Osteocyte (in vitro differentiated cells): ENCODE measurements at places on chromosomes 6 and 20.

DNA sequence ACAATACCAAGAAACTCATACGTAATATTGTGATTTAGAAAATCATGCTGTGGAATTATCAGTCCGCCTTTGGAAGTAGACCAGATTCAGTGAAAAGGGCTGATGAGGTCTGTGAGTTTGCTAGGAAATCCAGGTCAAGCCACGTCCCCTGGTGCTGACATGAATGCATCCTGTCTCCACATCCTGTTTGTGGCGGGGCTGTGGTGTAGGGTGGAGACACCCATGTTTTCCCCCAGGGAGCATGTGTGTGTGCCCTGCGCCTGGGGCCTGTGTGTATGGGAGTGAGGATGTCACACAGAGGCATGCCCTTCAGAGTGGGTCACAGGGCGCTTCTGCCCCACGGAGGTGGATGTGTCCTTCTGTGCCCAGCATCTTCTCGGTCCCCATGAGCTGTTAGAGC, 109.1 kb downstream of the SASH1 start:
- no peak for DNase-seq

- no peak for DNase-seq
These were observed 28.8 kb upstream of the CCDC167 start for GRCh38 chr6:37528541-37528940.

GRCh38 chr6:123829302-123829953, 25.8 kb downstream of the NKAIN2 start:
- no peak for DNase-seq

DNA sequence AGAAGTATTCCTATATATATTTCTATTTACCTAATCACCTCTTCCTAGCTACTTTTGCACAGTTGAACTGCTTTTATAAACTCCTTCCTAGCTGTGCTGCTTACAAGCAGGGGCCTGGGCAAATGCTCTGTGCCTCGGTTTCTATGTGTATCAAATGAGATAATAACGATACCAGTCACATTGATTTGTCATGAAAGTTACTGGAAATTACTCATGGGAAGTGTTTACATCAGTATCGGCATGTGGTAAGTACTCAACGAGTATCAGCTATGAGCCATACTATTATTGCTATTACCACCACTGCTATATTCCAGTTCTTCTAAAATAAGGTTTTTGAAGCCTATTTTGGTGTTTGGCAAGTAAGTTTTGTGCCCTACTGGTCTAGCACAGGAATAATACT, 4.9 kb downstream of the LAMA4 start:
- DNase-seq: no peak

GRCh38 chr20:57756921-57757320, 47.1 kb upstream of the PMEPA1 start:
- DNase-seq: no peak

DNA sequence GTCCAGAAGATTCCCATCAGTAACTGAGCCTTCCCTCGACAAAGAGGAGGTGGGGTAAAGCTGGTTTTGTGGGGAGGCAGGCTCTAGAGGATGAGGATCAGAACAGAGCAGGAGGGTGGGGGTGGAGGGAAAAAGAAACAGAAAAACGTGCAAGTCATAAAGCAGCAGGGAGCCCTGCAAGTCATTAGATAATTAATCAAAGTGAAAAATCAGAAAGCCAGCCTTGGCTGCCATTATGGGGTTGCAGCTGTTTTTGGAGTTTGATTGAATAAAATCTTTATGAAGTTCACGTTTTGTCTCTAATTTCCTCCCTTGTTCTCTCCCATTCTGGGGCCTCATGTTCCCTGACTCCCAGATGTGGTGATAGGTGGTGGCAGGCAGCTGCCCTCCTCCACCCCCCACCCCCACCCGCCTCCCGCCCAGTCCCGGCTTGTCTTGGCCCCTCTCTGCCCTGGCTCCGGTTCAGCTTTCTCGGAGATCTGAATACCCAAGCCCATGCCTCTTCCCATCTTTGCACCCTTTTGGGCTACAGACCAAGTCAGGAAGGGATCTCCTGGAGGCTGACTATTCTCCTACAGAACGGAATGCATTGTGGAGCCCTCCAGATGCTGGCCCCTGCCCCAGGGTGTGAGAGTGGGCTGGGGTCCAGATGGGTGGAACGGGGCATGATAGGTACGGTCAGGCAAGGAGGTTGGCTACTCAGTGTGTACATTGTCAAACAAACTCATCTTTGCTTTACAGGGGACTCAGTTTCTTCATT, 141.8 kb downstream of the CDC5L start:
- DNase-seq: peak; percentile 49

GRCh38 chr20:22918286-22918983, 116.7 kb upstream of the SSTR4 start:
- DNase-seq: no peak

DNA sequence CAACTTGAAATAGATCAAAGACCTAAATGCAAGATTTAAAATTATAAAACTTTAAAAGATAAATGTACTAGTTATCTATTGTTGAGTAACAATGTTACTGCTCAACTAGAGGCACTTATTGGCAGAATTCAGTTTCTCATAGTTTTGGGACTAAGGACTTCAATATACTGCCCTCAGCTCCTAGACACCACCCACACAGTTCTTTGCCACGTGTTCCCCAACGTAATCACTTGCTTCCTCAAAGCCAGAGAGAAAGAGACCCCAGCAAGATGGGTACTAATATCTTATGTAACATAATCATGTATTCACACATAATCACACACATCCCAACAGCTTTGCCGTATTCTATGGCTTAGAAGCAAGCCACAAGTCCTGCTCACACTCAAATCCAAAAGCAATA, 50.3 kb upstream of the SLC22A16 start:
- DNase-seq: no peak

- DNase-seq: no peak
These were observed 154.9 kb upstream of the CARMIL1 start for GRCh38 chr6:25124216-25124715.

GRCh38 chr6:146357578-146358430, 185.8 kb upstream of the RAB32 start:
- no peak for DNase-seq
